ENCODE measurements at places on chromosomes 3 and 15.

DNA sequence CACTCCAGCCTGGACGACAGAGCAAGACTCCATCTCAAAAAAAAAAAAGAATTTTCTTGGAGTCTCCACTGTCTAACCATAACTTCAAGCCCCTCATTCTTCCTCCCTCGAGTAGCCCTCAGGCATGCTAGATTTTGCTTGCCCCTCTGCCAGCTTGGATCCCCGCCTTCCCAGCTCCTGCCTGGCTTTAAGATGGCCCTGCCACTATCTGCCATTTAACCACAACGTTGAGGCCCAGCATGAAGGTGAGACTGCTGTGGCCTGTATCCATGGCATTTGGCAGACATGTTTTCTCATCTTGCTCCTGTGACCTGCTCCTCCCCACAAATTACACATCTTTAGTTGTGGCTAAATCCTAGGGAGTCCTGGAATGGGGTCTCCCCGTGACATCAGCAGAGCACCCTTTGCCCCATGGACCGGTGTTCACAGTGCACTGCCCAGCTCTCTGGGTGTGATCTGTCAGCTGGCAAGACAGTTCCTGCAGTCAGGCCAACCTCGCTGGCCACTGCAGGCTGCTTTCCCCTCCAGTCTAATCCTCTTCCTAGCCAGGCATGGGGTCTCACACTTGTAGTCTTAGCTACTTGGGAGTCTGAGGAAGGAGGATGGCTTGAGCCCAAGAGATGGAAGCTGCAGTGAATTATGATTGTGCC lies 10.4 kb downstream of the VPS18 start:
- DNase-seq = no peak

- peak; percentile 51 for DNase-seq
Measured at GRCh38 chr3:194087995-194088855, 47.7 kb upstream of the HES1 start.

DNA sequence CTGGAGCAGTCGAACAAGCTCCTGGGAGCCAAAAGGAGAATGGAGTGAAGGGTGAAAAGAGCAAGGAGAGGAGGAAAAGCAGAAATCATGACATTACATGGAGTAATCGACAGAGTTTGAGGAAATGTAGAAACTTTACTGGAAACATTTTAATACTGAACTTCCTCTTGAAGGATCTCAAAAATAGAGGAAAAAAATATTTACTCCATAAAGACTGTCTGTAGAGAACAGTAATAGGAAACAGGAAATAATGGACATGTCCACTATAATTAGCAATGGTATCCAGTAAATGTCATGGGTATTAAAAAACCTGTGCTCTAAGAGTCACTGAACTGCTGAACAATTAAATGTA lies 53.0 kb downstream of the TBC1D2B start:
- DNase-seq = no peak

DNA sequence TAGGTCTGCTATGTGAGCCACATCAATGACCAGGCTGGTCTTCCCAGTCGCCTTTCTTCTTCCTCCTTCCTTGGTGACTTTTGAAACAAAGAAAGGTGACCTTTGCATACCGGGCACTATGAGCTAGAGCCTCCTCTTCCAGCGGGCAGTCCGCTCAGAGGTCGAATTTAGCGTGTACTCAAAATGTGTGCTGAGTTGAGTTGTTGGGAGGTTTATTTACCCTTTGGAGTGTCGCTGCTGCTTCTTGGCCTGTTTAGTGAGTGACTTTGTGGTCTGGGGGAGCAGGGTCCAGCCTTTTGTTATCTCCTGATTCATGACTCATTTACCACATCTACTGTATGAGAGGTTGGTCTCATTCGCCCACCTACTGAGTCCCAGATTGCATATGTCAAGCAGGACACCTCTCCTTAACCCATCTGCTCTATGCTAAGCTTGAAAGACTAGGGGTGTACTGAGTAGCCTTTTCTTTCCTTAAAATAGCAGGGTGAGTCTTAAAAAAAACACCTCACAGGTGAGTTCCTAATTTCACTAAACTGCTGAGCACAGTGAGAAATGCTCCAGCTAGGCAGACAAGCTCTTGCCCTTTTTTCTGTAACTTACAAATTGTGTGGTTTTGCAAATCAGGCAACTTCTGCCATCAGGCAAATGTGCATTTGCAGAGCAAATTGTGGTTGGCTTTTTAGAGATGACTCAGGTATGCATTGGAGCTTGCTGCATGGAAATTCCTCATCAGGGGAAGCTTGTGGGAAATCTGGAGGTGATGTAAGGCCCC lies 3.2 kb upstream of the SIAH2 start:
- no peak for DNase-seq

GRCh38 chr3:149374391-149374790 lies 3.1 kb downstream of the TM4SF1 start:
- DNase-seq = no peak

DNA sequence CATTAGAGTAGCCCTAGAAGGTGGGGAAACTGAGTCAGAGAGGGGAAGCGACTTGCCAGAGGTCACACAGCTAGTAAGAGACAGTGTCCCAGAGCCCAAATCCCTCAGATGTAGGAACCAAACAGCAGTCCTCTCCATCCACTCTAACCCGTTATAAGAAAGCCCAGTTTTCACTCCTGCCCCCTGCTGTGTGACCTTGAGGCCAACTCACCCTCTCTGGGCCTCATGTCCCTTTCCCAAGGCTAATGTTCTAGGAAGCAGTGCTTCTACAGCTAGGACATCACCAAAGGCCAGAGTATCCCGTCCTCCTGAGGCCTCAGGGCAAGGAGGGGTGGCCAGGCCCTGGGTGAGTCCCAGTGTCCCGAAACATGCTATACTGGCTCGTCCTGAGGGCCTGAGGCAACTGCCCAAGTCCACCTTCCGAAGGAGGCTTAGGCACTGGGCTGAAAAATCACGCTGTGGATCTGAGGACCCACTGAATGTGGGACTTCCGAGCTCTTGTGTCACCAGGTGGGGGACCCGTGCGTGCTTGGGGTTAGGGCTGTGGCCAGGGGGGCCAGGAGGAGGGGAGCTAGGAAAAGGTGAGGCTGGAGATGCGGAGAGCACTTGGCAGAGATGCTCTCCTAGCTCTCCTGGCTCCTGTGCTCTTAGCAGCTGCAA lies 109.2 kb upstream of the SLC6A11 start:
- DNase-seq = no peak

DNA sequence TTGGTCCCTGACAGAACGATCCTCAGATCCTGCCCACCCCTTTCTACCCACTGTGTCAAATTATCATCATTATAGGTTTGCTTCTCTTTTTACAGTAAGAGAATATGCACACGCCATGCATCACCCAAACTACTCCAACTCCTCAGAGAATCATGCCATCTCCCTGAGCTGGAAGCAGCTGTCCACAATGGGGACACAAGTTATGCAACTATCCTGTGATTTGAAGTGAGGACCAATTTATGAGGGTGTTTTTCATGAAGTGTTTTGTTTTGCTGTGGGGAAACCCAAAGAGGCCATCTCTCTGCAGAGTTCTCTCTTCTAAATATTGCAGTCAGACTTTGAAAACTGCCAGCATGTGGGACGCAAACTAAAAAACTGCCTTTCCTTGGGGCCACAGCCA lies 35.8 kb upstream of the TNFSF10 start:
- no peak for DNase-seq

DNA sequence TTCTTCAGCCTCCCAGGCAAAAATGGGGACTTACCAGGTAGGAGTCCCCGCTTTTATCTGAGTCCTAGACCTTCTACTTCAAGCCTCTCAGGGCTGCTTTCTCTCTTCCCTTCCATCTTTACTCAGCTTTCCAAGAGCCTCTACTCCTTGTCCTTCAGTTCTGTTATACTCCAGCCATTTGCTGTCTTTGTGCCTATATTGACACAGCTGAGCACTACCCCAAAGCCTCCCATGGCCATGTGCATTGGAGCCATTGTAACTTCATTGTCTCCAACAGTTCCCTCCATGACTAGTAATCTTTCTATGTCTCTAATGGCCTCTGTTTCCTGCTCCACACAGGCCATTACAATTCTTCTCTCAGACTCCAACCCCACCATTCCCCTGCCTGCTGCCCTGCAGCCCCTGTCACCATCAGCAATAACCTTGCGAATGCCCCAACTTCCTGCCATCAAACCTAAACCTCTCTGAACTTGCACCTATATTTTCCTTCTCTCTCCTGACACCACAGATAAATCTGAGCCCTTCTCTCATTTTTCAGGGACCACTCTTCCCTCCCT lies 77.9 kb upstream of the ADPGK start:
- DNase-seq = no peak

GRCh38 chr3:150251187-150252062 lies 156.7 kb upstream of the TSC22D2 start:
- no peak for DNase-seq

GRCh38 chr15:40302288-40302886 lies 5.3 kb downstream of the PLCB2 start:
- no peak for DNase-seq

GRCh38 chr3:106530367-106530766 lies 661.6 kb upstream of the CBLB start:
- no peak for DNase-seq

GRCh38 chr15:34514251-34514670 lies 69.2 kb downstream of the GOLGA8B start:
- DNase-seq = peak; percentile 59

- no peak for DNase-seq
Measured at GRCh38 chr15:71548401-71548807, 261.9 kb upstream of the NR2E3 start.

DNA sequence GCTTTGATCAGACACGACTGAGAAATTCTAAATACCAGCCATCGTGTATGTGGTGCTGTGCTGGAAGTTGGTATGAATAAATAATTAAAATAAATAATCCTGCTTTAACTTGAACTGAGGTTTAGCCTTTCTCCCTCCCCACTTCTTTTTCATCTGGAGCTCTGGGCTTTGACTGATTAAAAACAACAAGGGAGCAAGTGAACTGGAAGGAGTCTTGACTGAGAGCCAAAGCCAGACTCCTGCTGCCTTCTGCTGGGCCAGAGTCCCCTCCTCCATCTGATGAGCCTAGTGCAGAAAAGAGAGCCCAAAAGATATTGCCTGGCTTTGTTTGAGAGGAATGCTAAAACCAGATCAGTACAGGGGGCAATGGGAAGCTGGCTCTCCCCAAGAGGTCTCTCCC lies 96.0 kb downstream of the CCNL1 start:
- no peak for DNase-seq

DNA sequence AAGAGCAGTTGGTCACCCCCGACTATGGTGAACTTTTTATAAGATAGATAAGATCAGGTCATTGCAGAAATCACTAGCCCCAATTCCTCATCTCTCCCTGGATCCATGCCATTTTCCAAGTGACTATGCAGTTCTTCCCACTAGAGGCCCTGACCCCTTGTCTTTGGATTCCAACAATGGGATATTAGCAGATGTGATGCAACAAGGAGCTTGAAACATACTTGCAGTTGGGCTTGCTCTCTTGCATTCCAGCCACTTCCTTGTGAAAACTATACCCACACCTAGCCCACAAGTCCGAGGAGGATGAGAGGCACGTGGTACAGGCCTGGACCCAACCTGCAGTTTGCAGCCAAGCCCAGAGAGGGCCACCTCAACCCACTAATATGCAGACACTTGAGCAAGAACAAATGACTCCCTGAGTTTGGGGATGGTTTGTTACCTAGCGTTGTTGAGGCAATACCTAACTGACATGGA lies 60.6 kb downstream of the SUCLG2 start:
- no peak for DNase-seq

GRCh38 chr3:36663666-36664291 lies 100.6 kb downstream of the DCLK3 start:
- no peak for DNase-seq

GRCh38 chr3:171956705-171957104 lies 82.7 kb upstream of the FNDC3B start:
- DNase-seq = no peak

- no peak for DNase-seq
Measured at GRCh38 chr15:34851007-34851406, 55.7 kb upstream of the ACTC1 start.

GRCh38 chr3:138351916-138352550 lies 3.7 kb downstream of the MRAS start:
- no peak for DNase-seq

DNA sequence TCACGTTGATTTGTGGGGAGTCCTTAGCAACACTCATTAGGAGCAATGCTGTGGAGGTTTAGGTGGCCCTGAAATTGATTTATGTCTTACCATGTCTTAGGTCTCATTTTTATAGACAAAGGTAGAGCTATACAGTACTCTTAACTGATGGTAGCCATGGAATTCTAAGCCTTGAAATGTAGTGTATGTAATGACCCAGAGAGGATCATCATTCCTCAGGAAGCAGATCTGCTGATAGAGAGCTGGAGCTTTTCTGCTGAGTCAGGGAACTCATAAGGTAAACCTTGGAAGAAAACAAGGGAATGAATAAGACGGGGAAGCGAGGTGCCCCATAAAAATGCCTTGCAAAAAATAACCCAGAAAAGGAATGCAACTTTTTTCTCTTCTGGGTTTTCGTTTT lies 34.0 kb upstream of the ZNF639 start:
- DNase-seq = no peak

DNA sequence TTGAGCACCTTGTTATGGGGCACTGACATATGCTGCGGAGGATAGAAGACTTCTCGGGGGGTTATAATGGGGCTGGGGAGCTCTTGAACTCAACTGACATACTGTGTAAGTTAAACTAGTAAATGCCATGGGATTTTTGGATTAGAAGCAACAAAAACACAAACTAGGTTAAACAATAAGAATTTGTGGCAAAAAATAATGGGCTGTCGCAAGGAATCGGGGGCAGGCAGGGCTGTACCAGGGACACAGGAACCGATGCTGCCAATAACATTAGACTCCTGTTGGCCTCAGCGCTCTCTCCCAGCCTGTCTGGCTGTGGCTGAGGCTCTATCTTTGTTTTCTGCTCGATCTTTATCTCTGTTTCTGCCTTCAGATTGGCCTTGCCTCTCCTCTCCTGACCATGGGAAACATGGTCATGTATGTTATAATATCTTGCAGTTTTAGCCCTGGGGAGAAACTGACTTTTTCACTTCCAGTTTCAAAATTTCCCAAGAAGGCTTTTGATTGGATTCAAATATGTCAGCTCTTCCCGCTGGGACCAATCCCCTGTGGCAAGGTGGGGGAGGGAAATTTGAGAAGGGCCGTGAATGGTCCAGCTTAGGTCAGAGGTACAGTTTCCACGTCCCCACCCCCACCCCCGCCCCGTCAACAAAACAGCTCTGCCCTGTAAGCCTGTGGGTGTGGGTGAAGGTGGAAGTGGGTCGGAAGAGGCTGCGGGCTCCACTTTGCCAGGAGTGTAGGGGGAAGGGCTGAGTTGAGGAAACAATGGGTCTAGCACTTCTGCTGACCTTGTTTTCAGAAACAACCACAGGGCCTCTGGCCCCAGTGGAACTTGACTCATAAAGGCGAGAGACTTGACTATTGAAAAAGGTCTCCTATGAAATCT lies 161.1 kb upstream of the TBL1XR1 start:
- DNase-seq = peak; percentile 78

DNA sequence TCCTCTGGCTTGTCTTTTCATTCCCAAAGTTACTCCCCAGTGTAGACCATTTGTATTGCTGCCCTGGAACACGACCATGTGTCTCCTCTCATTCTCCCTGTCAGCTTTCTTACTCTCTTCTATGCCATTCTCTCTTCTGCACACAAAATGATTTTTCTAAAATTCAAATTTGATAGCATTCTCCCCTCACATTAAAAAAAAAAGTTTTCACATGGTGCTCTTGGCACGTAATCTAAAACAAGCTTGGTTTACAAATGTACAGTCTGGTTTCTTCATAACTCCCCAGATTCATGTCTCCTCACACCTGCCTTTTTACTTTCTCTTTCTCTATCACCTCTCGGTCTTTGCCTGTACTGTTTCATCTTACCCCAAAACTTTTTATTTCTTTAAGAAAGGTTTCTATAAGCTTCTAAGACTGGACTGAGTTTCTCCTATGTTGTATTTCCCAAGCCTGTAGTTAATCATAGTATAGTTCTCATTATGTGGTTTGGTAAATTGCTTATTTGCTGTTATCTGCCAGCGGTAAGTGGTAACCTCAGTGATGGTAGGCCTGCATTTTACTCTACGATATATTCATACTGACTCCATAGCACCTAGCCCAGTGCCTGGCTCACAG lies 31.2 kb downstream of the BCHE start:
- DNase-seq = no peak

All from lower lobe of right lung (tissue), 2 donors.